Stimulated activated CD8-positive, alpha-beta memory T cell treated with anti-CD3 and anti-CD28 coated beads, Interleukin-2, amount 100 ng/mL, for 1 hour (primary cell): ENCODE measurements at places on chromosomes 7 and 10.

DNA sequence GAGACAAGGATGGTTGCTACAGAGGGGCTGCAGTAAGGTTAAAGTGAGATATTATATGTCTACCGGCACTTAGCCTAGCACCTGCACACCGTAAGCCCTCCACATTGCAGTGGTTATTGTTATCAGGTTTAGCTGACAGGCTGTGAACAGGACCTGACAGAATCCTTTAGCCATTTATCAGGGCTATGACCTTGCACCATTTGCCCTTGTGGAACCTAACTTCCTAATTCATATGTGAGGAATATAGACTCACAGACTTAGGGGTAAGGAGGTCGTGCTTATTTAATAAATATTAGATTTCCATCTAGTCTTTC, 10.1 kb downstream of the NCOA4 start:
- DNase-seq, result no peak

DNA sequence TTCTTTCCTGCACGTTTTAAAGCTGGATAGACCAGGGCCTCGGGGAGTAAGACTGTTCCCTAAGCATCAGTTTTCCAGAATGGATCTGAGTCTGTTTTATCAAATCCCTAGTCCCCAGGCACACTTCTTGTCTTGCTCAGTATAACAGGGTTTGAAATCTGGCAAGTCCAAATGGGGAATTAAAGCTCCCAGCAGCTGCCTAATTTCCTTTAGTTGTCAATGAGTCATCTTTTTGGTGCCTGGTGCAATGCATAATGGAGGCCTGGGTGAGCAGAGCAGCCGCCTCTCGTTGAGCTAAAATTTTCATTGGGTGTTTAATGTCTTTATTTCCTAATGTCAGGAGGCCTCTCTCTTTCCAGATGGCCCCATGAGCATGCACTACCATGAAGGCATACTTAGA, 87.9 kb downstream of the STRA8 start:
- DNase-seq, result no peak

DNA sequence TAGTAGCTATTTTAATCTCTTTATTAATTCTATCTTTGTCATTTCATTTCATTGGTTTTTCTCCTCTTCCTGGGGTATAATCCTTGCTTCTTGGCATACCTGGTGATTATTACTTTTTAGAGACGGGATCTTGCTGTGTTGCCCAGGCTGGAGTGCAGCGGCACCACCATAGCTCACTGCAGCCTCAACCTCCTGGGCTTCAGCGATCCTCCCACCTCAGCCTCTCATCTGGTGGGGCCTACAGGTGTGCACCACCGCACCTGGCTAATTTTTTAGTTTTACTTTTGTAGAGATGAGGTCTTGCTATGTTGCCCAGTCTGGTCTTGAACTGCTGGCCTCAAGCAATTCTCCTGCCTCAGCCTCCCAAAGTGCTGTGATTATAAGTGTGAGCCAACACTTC, 22.0 kb upstream of the OCM2 start:
- DNase-seq, result no peak

GRCh38 chr7:37642028-37642540, 41.5 kb upstream of the GPR141 start:
- DNase-seq, result no peak

GRCh38 chr10:8070440-8070839, 16.0 kb downstream of the GATA3 start:
- DNase-seq, result no peak

DNA sequence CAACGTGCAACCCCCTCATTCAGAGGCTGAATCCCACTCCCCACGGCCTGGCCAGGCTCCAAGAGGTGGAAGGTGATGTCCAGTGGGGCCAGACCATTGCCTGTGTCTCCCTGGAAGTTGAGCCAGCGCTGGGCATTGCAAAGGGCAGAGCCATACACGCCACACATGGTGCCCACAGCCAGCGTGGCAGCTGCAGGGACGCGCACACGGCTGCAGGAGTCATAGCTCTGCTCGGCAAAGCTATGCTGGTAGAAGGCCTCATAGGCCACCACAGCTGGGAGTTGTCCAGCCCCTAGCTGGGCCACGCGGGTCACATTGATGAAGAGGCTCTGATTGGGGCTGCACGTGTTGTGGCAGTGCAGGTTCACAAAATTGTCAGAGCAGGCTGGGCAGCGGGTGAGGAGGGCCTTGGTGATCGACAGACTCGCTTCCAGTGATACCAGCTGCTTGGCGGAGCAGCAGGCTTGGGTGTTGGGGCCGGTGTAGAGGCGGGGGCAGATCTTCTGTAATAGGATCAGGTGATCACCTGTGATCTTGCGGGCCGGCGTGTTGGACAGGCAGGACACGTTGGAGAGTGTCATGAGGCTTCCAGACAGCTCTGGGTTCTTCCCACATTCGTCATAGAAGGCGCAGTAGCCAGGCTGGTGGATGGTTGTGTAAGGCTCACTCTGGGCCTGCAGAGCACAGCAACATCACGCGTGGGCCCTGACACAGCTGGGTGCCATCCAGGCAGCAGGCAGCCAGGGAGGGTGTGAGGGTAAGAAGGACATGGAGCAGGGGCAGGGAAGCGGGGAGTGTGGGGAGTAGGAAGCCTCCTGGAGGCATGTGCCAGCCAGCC, 1.2 kb downstream of the NPC1L1 start:
- DNase-seq, result no peak

DNA sequence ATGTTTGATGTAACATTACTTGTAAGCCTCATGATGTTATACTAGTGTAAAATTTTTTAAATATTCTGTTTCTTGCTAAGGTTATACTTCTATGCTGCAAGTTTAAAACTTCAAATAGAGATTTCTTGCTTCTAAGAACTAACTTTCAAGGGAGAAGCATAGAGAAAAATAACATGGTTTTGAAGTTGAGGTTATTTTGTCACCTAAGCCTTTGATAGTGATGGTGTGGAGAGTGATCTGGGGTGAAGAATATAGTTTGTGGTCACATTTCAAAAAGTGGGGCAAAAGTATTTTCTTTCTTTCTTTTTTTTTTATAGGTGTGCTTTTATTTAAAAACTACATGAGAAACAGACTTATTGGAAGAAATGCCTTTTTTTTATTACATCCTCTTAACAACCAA, 162.4 kb downstream of the GATA3 start:
- DNase-seq, result no peak

DNA sequence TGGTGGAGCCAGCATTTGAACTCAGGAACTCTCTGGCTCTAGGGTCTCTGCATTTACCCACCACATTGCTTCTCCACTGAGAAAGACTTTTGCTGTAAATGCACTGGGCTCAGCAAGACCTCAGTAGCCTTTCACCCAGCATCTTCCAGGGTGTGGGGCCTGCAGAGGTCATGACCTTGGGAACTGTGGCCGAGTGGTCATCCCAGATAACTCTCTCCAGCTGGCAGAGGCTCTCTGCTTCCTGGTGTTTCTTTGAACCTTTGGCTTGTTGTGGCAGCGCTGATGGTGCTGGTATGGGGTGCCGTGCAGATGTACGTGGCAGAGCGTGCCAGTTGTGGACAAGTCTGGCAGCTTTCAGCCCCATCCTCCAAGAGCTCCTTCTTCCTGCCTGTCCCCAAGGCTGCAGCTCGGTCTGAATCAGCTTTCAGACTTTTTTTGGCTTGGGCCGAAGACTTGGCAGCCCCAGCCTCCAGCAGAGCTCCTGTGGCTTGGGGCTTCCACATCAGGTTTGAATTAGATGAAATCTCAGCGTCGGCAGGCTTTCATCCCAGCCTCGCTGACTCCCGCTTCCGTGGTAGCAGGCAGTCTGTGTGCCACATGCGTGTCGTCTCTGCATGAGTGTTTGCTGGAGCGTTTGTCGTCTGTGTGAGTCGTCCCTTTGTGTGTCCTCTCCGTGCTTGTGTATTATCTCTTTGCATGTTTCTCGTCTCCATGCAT, 21.5 kb downstream of the ADAMTS14 start:
- no peak for DNase-seq

GRCh38 chr10:50473756-50474155, 150.0 kb downstream of the SGMS1 start:
- no peak for DNase-seq

DNA sequence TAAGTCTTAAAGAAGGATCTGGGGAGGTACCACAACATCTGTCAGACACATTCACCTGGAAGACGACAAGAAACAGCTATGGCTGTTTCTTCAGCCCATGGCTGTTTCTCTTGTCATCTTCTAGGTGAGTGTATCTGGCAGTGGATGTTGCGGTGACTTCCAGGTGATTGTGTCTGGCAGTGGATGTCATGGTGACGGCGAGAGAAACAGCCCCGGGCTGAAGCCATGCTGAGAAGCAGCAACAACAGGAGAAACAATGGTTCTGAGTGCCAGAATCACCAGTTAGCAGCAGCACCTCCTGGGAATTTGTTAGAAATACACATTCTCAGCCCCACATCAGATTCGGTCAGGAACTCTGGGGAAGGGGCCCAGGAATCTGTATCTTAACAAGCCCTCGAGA, 68.6 kb upstream of the SYPL1 start:
- DNase-seq, result no peak

GRCh38 chr7:6179620-6180343, 92.6 kb downstream of the CYTH3 start:
- DNase-seq, result no peak

- no peak for DNase-seq
Observed at GRCh38 chr10:51171946-51172345, 97.7 kb downstream of the PRKG1 start.

DNA sequence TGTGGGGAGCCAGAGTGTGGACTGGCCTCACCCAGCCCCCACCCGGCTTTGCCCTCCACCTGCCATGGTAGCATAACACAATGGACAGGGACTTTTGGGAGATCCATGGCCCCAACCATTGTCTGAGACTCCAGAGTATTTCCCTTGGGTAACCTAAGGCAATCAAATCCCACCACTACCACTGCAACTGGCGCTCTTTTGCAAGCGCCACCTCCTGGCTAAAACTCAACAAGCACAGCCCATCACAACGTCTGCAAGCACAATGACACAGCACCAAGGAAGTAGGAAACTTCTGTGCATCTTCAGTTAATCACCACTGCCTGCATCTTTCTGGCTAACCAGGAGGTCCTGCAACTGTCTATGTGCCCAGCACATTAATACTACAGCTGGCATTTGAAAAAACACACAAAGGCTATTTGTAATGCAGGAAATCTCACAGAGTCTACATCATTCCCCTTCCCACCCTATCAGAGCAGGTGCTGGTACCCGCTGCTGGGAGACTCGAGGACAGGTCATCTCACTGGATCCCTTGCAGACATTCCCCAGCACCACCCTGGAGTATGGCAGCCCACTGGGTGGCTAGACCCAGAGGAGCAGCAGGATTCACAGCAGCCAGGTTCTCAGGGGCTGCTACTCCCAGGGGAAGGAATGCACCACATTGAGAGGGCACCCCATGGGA, 27.7 kb downstream of the ANKRD26 start:
- DNase-seq, result no peak
